NCI-H460 (cell line): ENCODE measurements at places on chromosomes 3 and 15. TPM values are rescaled to one million over a fixed set of nuclear protein-coding genes. Genes with fewer than 3 reads are reported as not detected.

The ARPP19 gene
- total RNA-seq, result 99.9 and 114 TPM in 2 replicates

The PEX5L gene
- total RNA-seq, result 0.02 TPM in 1 of 2 replicates, not detected in the other

DNA sequence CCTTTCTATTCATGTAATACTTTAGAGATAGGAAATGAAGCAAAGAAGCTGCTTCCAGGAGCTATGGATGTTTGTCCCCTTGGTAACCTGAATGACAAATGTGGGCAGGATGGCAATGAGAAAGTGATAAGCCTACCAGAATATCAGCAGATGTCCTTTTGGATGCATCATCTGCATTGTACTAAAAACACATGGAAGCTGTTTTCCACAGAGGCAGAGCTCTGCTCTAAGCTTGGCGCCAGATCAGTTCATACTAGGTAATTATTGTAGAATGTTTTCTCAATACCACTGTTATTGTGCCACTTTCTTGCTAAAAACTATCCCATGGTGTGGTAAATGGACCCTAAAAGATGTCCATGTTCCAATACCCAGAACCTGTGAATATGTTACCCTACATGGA lies 100.2 kb downstream of the DTWD1 start:
- no peak for DNase-seq

DNA sequence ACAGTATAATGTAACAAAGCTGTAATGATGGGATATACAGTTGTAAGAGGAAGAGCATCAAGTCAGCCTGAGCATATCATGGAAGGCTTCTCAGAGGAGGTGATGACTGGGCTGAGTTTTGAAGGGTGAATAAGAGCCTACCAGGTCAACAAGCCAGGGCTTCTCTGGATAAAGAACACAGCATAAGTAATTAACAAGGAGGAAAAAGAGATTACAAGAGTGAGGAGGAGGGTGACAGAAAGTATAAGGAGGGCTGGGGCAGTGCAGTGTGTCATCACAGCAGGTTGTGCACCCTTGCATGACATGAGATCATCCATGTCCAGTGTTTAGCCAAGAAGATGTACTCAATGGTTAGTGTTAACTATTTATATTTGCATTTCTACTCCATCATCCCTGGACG lies 16.9 kb upstream of the SPATA12 start:
- DNase-seq, result no peak

GRCh38 chr3:39275052-39275451 lies 4.8 kb downstream of the CX3CR1 start:
- no peak for DNase-seq

DNA sequence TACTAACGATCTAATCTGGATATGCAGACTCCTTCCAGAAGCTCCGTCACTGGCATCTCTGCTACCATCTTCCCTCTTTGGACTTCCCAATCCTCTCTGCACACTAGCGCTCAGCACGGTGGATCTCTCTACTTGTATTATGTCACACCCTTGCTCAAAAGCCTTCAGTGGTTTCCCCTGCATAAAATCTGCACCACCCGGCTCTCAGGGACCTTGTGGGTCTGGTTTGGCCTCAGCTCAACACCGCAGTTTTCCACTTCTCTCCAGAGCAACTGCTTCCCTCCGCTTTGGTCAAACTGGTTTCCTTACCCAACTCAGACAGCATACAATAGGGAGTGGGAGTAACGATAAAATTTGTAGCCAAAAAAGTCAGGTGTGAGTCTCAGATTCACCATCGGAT lies 30.7 kb upstream of the HES1 start:
- DNase-seq, result no peak
